ENCODE measurements at places on chromosomes 7 and 10. TPM values are rescaled to one million over a fixed set of nuclear protein-coding genes. Genes with fewer than 3 reads are reported as not detected.

Gene DRGX
- not detected for total RNA-seq

Gene ZNF789
- total RNA-seq, result 8.4 TPM

Gene PSD
- total RNA-seq, result 0.43 TPM

Gene POLR2J2
- 0.21 TPM for total RNA-seq

Gene SPDYE1
- total RNA-seq, result not detected

Gene ZNF736
- not detected for total RNA-seq

Gene MPP7
- total RNA-seq, result 0.23 TPM

Gene SLC26A5
- total RNA-seq, result not detected

Gene CPA2
- total RNA-seq, result 0.15 TPM

Gene GIMAP7
- not detected for total RNA-seq

Gene PRPS1L1
- total RNA-seq, result not detected

Gene UNCX
- total RNA-seq, result 0.09 TPM

Gene CNPY4
- total RNA-seq, result 12.4 TPM

Gene CALML3
- total RNA-seq, result not detected

Gene ENTPD1
- total RNA-seq, result not detected

Gene GET4
- 58.8 TPM for total RNA-seq

Gene HYAL4
- not detected for total RNA-seq

Gene SNCG
- total RNA-seq, result 15.3 TPM

Gene LRRC17
- 0.22 TPM for total RNA-seq

Gene GIMAP6
- total RNA-seq, result not detected

Gene KAZALD1
- total RNA-seq, result 2.6 TPM

Gene KCP
- 0.18 TPM for total RNA-seq

Gene SAP25
- total RNA-seq, result 0.76 TPM

Gene WEE2
- total RNA-seq, result not detected

Gene FGFR2
- total RNA-seq, result 1.0 TPM

Gene CDHR1
- total RNA-seq, result 0.04 TPM

Gene APBB1IP
- total RNA-seq, result 10.0 TPM

Gene AQP1
- 0.37 TPM for total RNA-seq

Gene CFAP46
- 1.1 TPM for total RNA-seq

Gene AKR1C8
- total RNA-seq, result 0.21 TPM

Gene SOSTDC1
- not detected for total RNA-seq

Gene PROSER2
- 31.5 TPM for total RNA-seq

Data from A549 treated with RU486 at 1 μM for 4 hours (cell line).